ENCODE measurements at places on chromosomes 7 and 10.

DNA sequence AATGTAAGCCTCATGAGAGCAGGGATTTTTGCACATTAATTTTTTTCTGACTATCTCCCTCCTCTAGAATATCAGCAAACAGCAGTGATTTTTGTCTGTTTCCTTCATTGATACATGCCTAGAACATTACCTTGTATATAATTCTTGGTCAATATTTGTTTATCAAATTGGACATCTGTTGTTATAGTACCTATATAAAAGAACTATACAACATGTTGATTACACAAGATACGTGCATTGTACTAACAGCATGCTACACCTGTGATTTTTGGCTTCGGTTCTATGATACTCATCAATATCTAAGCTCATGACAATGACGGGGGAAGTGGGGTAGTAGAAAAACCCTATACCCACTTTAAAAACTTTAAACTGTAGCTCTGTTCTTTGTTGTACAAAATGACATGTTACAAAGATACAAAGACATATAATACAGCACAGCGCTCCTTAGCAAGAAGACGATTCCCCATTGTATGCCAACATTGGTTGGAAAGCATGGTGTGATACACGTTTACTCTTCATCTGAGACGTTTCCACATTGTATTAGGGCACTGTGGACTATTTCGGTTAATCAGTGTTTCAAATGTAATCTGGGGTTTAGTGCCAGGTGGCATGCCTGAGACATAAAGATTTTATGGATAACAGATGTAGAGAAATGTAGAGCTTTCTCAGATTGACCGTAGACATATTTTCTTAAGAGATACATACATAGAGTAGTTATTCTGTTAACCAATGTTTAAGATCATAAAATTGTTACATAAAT lies 70.5 kb upstream of the FOXP2 start:
- DNase-seq: no peak

DNA sequence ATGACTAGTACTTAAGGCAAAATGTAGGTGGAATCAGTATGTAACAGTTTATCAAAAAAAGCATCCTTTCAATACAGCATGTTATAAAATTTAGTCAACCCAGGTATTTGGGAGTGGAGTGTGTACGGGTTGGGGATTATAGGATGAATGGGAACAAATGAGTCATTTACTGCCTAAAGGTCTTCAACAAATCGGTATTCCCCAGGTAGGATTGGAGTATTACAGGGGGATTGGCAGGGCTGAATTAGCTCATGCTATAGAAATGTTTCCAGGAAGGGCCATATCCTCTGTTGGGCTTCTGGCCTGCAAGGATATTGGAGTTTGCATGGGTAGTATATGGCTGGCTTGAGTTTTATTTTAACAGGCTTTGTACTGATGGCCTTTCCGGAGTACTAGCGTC lies 723.7 kb downstream of the SORCS1 start:
- no peak for DNase-seq

DNA sequence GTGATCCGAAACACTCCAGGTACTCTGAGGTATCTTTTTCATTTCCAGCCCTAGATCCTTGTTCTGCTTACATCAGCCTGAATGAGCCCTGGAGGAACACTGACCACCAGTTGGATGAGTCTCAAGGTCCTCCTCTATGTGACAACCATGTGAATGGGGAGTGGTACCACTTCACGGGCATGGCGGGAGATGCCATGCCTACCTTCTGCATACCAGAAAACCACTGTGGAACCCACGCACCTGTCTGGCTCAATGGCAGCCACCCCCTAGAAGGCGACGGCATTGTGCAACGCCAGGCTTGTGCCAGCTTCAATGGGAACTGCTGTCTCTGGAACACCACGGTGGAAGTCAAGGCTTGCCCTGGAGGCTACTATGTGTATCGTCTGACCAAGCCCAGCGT lies 5.1 kb downstream of the OIT3 start:
- no peak for DNase-seq

DNA sequence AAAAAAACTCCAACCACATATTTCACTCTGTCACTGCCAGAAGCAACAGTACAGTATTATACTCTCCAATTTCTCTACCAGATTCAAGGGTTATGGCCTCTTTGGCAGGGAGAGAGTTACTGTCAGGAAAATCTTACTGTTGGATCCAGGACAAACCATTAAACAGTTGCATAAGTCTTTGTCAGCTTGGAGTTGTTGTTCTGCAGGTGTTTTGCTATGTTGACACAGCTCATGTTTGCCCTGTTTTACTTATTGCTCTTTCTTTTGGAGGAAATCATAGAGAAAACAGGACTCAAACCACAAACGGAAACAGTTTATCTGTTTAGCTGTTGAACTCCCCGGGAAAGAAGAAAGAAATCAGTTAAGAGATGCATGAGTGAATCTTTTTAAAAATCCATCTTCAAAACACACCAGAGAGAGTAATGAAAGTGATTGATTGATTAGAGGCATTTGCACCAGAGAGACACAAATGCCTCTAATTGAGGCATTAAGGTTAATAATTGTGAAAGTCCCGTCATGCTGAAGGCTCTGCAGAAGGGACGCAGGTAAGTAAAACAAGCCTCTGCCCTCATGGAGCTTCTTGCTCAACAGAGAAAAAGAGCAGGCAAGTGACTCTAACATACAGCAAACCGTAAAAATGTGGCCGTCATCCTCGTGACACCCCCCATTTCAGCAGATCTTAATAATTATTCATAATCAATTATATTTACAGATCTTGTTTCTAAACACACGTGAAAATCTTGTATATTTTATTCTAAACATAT lies 38.7 kb upstream of the ARHGAP21 start:
- no peak for DNase-seq

DNA sequence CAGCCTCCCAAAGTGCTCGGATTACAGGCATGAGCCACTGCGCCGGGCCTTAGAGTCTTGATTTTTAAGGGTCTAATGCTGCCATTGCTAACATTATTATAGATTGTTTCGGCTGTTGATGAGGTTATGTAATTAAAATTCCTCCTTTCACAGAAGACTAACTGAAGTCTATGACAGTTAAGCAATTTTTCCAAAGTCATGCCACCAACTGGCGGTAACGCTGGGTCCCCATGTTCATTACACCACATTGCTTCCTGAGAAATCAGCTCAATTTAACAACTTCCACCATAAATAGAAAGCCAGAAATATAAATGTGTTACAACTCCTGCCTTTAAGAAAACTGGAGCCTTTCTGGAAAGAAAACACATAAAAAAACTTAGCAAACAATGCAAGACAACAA lies 3.5 kb downstream of the ERLIN1 start:
- DNase-seq: no peak

DNA sequence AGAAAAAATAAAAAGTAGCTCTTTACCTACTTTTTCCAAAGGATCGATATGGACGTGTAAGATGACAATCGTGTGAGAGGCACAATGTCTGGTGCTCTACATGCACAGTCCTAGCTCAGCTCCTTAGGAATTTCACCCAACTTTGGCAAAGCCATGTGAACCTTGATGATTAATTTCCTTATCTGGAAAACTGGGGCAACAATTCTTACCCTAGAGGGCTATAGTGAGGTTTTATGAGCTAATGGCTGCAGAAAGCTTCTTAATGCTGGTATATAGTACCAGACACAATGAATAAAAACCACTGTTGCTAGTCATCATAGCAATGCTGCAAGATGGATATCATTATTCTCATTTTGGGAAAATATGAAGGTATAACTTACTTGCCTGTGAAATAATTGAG lies 202.7 kb downstream of the PARD3 start:
- no peak for DNase-seq

GRCh38 chr10:69179089-69179742 lies 818 bp upstream of the SUPV3L1 start:
- no peak for DNase-seq

- DNase-seq: no peak
These were observed 219.3 kb downstream of the JAZF1 start for GRCh38 chr7:27961255-27961654.

GRCh38 chr10:55495555-55495954 lies 694.5 kb upstream of the PCDH15 start:
- no peak for DNase-seq

DNA sequence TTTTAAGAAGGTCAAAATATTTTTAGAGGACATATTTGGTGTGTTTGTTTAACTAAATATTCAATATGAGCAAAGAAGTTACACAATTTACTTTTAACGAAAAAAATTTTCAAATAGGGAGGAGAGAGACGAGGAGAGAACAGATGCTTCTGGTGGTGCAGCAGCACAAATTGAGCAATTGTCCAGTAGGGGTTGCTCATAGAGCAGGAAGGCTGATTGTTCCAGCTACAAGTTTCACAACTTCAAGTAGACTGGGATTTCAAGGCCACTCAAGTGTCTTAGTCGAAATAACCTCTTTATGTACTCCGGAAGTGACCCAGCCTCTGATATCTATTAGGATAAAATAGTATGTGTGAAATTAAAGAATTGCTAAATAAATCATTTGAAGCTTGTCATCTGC lies 197.9 kb downstream of the HDAC9 start:
- DNase-seq: peak; percentile 30

- no peak for DNase-seq
These were observed 12.3 kb downstream of the OSBPL3 start for GRCh38 chr7:24967696-24968095.

GRCh38 chr7:130154131-130154500 lies 51.1 kb downstream of the TMEM209 start:
- no peak for DNase-seq

GRCh38 chr10:8075282-8076260 lies 21.1 kb downstream of the GATA3 start:
- no peak for DNase-seq

- DNase-seq: no peak
These were observed 32.6 kb downstream of the NEUROD6 start for GRCh38 chr7:31307972-31308371.

DNA sequence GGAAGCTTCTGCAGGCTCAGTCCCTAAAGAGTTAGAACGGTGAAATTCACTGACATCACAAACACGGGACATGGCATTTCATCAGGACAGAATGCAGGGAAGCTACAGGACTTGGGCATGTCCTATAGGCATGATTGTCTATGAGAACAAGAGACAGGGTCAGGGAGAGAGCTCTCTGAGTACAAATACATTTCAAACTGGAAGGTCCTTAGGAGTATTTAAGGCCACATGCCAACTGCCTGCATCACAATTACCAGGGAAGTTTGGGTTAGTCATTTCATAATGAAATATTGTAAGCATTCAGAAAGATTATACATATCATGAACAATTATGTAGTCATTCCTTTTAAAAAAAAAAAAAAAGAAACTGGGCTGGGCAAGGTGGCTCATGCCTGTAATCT lies 71.3 kb downstream of the CREB3L2 start:
- no peak for DNase-seq

GRCh38 chr7:150945171-150945852 lies 32.8 kb downstream of the KCNH2 start:
- DNase-seq: no peak

DNA sequence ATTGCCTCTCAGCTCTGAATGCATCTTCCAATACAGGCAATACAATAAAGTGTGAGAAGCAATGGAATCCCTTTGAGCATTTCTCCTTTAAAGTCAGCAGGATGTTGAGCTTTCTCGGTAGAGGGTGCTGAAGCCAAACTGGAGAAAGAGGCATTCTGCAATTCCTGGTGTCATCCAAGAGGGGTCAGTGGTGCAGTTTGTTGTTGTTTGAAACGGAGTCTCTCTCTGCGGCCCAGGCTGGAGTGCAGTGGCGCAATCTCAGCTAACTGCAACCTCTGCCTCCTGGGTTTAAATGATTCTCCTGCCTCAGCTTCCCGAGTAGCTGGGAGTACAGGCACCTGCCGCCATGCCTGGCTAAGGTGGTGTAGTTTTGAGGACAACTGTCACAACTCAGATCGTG lies 486.5 kb downstream of the CALN1 start:
- DNase-seq: peak; percentile 28

- no peak for DNase-seq
These were observed 56.5 kb downstream of the KIAA1549 start for GRCh38 chr7:138924501-138925225.

GRCh38 chr10:100802196-100802595 lies 56.8 kb downstream of the PAX2 start:
- no peak for DNase-seq

- DNase-seq: no peak
These were observed 77.6 kb downstream of the FRMD4A start for GRCh38 chr10:14253079-14253478.

DNA sequence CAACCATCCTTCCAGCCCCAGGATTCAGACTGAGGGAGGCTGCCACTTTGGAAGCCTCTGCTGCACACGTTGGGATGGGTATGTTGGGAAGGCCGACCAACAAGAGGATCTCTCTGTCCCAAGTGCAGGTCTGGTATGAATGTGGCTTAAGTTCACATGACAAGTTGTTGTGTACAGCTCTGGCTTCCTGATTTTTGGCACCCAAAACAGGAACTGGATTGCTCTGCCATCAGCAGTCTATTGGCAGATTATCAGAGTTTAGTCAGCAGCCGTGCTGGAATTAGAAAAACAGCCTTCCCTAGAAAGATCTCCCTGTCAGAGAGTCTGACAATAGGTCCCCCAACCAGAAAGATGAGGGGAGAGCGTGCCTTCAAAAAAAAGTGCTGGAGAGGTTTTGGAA lies 66.9 kb downstream of the GOLGA7B start:
- DNase-seq: no peak

- DNase-seq: peak; percentile 43
These were observed 291.2 kb downstream of the HGF start for GRCh38 chr7:81478664-81479063.

DNA sequence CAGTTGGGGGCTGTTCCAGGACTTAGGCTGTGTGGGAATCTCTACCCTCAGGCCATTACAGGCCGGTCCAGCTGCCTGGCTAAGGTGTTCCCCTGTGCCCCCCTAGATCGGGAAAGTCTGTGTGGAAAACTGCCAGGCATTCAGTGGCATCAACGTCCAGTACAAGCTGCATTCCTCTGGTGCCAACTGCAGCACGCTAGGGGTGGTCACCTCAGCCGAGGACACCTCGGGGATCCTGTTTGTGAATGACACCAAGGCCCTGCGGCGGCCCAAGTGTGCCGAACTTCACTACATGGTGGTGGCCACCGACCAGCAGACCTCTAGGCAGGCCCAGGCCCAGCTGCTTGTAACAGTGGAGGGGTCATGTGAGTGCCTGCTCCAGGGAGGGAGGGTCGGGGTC lies 27.1 kb upstream of the CSGALNACT2 start:
- no peak for DNase-seq

DNA sequence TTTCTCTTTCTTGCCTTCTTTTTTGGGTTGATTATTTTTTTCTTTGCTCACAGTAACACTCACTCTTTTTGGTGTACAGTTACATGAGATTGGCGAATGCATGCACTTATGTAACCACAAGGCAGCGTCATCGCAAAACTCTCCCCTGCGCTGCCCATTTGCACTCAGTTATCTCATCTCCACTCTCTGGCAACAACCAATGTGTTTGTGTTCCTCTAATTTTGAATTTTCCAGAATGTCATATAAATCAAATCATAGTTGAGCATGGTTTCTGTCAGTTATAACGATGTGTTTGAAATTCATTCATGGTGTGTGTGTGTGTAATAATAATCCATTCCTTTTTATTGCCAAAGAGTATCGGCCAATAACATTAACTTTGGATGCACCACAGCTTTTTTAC lies 23.0 kb upstream of the IGFBP3 start:
- no peak for DNase-seq

- DNase-seq: no peak
These were observed 23.3 kb downstream of the ADCY1 start for GRCh38 chr7:45597286-45597984.

Measured in NT2/D1 (cell line).